Activated CD4-positive, CD25-positive, alpha-beta regulatory T cell (primary cell): ENCODE measurements at places on chromosomes 11 and 22.

- no peak for DNase-seq
These were observed 11.8 kb downstream of the CDCA5 start for GRCh38 chr11:65071907-65072630.

- no peak for DNase-seq
These were observed at the start of gene P2RY2 for GRCh38 chr11:73218106-73218829. P2RY2 (plus strand) TSS chr11:73218281; CDS start chr11:73234160, 15,879 bp downstream.

DNA sequence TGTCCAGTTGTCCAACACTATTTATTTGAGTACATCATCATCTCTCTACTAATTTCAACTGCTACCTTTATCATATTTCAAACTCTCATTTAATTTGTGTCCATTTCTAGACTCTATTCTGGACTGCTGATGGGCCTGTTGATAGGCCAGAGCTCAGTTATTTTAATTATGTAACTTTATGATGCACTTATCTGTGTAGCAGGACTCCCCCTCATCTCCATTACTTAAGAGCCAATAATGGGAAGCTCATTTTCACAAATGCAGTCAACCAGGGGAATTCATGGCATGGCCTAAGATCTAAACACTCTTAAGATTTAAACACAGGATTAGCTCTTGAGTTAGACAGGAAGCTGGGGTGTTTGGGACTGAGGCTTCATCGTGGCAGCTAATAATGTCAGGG is 21.4 kb downstream of the KCNQ1OT1 start:
- no peak for DNase-seq

DNA sequence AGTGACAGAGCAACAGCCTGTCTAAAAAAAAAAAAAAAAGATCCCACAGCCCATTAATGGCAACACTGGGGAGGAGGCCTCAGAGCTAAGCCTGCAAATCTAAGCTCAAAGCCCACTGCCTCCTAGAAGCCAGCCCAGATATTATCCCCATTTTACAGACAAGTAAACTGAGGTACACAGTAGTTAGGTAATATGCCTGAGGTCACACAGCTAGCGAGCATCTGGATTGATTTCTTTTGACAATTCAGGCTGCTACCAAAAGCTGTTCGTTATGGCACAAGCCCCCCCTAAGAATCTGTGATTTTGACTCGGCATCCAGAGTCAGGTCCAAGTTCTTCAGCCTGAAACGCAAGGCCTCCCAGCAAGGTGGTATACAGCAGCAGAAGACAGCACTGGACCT is 13.7 kb downstream of the ELFN2 start:
- no peak for DNase-seq

- DNase-seq: no peak
These were observed 247.7 kb downstream of the DDX10 start for GRCh38 chr11:108912581-108912980.
